Panc1 (cell line): ENCODE measurements at places on chromosomes 11 and 22. TPM values are rescaled to one million over a fixed set of nuclear protein-coding genes. Genes with fewer than 3 reads are reported as not detected.

The RAC2 gene
- total RNA-seq = 1.5 TPM

The LAYN gene
- total RNA-seq = 3.6 TPM

The CASP12 gene
- not detected for total RNA-seq

The ROBO4 gene
- total RNA-seq = 0.26 TPM

The OR2AG1 gene
- total RNA-seq = not detected

The MARK2 gene
- 41.1 TPM for total RNA-seq

The TTC28 gene
- 24.8 TPM for total RNA-seq

The MRGPRX4 gene
- total RNA-seq = not detected

The PHOX2A gene
- not detected for total RNA-seq

The OR56A3 gene
- not detected for total RNA-seq

The EFEMP2 gene
- 23.7 TPM for total RNA-seq

The APOL1 gene
- total RNA-seq = 16.0 TPM

The OAF gene
- 13.7 TPM for total RNA-seq

The MMP27 gene
- not detected for total RNA-seq

The RTN4R gene
- total RNA-seq = 16.3 TPM

The CST6 gene
- 0.23 TPM for total RNA-seq

The CBX6 gene
- total RNA-seq = 98.4 TPM

The GTSE1 gene
- total RNA-seq = 36.2 TPM

The TCN2 gene
- total RNA-seq = 2.4 TPM

The RASD2 gene
- 26.7 TPM for total RNA-seq
